Fibroblast of skin of right biceps (primary cell): ENCODE measurements at places on chromosomes 2 and 18.
A peak's percentile ranks its signal among the peaks of the same experiment; 100 is the strongest.

DNA sequence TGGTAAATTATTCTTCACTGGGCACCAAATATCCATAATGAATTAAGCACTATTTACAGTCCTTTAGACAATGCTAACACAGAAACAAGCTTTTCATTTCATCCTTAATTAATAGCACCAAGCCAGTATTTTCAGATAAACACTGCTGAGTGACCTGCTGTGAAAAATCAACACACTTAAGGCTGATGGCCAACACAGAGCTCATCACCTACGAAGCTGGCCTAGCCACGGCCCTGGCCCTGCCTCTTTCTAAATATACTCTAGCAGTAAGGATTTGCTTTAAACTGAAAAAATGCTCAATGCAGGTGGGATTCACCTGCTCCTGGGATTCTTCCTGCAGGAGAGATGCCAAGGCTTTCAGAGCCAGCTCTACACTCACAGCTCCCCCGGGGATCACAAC lies 18.4 kb downstream of the CYB5A start:
- no peak for DNase-seq

- no peak for DNase-seq
These were observed 117.4 kb upstream of the NOSTRIN start for GRCh38 chr2:168684921-168685599.

- no peak for DNase-seq
These were observed 9.0 kb upstream of the SLC1A4 start for GRCh38 chr2:64980183-64980582.

- no peak for DNase-seq
These were observed 69.2 kb upstream of the LRP1B start for GRCh38 chr2:142200062-142200461.

GRCh38 chr18:48982266-48982665 lies 31.5 kb upstream of the SMAD7 start:
- DNase-seq: no peak

DNA sequence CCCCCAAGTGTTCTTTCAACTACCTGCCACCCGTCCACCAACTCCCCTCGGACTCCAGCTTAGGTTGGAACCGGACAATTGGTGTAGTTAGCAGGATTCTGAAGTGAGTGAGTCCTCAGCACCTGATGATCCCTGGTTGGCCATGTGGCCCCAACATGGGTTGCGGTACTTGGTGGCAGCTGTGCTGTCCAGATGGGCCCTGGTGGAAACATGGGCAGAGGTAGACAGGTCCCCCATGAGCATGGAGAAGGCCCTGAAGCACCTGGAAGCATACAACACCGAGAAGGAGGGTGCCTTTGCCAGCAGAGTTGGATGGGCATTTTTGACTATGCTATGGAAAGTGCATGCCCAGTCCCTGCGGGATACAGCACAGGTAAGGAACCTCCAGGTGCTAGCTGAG lies 11.0 kb upstream of the C2orf42 start:
- no peak for DNase-seq

- DNase-seq: no peak
These were observed 248.1 kb downstream of the MEIS1 start for GRCh38 chr2:66683064-66683463.

GRCh38 chr2:227198866-227199265 lies 34.4 kb downstream of the COL4A3 start:
- no peak for DNase-seq

- peak; percentile 55 for DNase-seq
These were observed 78.2 kb downstream of the KCTD1 start for GRCh38 chr18:26470011-26470637.

- DNase-seq: no peak
These were observed 304.6 kb upstream of the FAM98A start for GRCh38 chr2:33903701-33904100.

- DNase-seq: no peak
These were observed 64.4 kb downstream of the CIB4 start for GRCh38 chr2:26576565-26577441.

- no peak for DNase-seq
These were observed 8.4 kb upstream of the INO80C start for GRCh38 chr18:35506024-35506712.

DNA sequence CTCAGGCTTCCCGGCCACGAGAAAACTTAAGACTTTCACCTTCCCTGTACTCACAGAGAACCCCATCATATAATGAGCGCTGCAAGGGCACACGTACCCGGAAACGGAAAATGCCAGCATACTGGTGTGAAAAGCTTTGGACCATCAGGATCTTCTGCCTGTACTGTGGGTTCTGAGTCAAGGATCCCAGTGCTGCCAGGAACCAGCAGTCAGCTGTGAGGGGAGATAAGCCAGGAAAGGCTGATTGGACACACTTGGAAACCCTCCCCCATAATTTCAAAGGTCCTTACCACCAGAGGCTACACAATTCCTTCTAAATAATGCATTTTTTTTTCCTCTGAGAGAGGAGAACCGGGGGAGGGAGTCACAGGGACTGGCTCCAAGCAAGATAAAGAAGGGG lies 31.4 kb downstream of the CAPN13 start:
- DNase-seq: no peak

GRCh38 chr2:164369366-164369765 lies 251.9 kb downstream of the GRB14 start:
- peak; percentile 77 for DNase-seq

DNA sequence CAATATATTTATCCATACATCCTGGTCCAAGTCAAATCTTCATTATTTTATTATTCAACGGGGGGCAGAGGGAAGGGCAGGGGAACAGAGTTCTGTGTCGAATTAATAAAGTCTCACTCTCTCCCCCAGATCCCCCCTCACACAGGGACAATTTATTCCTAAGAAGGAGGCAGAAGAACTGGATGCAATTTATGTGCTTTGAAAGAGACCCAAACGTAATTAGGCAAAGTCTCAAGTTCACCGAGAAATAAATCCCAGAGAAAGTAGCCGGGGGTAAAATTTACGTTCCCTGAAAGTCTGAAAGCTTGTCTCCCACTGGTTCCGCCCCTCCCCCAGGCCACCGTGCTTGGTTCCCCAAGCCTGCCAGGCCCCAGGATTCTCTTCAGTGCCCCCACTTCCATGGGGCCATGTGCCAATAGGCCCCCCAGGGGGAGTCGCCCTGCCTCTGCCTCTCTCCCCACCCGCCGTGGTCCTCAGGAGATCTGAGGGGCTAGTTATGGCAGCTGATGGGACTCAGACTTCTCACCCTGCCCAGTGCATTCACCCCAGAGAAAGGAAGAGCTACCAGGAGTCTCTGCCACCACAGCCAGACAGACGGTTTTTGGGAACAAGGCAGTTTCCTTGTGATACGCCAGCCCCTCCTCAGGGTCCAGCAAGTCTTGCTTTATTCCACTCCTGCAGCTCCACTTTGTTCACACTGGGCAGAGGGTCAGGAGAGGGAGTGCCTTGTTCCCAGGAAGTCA lies 215.5 kb downstream of the CYP26B1 start:
- no peak for DNase-seq

DNA sequence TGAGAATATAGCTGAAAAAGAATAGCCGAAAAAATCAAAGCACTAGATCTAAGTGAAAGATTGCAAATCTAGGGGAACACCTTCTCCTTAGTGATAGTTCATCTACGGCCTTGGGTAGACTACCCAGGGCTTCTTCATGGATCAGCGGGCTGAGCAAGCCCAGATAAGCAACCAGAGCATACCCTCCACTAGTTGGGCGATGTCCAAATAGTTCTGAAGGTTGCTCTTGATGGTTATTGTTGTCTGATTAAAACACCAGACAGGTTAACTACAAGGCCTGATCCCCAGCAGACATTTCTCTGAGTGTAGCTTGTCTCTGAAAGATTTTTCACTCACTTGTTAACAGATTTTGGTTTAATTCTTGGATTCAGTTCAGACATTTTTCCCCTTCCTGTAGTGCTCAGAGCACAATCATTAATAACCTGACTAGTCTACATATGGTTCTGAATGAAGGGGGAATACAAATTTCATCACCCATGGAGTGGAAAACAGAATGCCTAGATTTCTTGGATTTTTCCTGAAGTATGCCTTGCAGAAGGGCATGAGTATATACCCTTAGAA lies 99.6 kb downstream of the BABAM2 start:
- DNase-seq: peak; percentile 78

GRCh38 chr2:107414376-107414775 lies 412.3 kb upstream of the RGPD4 start:
- peak; percentile 37 for DNase-seq

- DNase-seq: no peak
These were observed 10.3 kb upstream of the ZBTB7C start for GRCh38 chr18:48419277-48420022.

DNA sequence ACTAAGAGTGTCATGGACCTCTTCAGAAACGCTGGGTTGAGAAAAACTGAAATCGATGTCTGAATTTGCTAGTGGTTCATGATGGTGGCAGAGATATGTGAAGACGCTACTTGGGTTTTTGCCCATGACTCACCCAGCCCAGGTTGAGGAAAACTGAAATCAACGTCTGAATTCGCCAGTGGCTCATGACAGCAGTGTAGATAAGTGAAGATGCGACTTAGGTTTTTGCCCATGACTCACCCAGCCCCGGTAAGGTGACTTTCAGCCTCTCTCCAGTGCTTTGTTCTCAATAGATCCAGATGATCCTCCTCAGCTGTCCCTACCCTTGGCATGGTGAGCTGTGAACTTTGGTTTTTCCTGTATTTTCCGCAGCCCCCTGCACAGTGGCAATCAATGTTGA lies 105.3 kb upstream of the SIX3 start:
- no peak for DNase-seq

DNA sequence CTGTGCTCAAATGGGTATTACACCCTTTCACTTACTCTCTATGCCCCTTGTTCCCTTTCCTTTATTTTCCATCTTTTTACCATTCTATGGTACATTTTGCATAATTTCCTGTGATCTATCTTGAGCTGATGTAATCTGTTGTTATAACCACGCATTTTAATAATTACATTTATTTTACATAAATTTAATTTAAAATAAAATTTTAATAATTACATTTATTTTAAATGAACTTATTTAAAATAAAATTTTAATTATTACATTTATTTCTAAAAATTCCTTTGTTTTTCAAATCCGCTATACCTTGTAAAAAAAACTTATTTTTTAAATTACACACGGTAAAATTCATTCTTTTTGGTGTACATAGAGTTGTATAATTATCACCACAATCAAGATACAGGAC lies 93.9 kb downstream of the CRACDL start:
- no peak for DNase-seq

DNA sequence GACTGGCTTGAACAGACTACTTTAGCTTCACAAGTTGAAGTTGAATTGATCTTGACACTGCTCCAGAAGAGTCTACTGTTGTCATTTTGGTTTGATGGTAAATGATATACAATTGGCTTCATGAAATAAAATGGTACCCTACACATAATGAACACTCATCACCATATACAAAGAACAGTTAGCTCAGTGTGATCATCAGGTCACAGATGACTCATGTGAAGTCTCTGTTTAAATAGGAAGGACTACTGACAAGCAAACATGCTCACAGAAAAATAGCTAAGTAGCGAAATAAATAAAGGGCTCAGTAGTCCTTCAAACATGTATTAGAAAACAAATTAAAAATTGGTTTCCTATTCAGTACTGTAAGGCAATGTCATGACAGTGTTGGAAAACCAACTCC lies 96.2 kb downstream of the MEIS1 start:
- no peak for DNase-seq

DNA sequence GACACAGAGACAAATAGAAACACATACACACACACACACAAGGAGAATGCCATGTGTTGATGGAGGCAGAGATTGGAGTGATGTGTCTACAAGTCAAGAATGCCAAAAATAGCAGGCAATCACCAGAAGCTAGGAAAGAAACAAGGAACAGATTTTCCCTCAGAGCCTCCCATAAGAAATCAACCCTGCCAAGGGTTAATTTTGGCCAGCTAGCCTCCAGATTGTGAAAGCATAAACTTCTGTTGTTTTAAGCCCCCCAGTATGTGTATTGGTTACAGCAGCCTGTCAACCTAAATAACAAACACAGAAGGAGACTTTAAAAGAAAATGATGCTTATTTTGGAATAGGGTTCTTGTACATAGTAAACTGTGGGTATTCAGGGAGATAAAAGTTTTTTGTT lies 5.6 kb upstream of the STK39 start:
- no peak for DNase-seq

DNA sequence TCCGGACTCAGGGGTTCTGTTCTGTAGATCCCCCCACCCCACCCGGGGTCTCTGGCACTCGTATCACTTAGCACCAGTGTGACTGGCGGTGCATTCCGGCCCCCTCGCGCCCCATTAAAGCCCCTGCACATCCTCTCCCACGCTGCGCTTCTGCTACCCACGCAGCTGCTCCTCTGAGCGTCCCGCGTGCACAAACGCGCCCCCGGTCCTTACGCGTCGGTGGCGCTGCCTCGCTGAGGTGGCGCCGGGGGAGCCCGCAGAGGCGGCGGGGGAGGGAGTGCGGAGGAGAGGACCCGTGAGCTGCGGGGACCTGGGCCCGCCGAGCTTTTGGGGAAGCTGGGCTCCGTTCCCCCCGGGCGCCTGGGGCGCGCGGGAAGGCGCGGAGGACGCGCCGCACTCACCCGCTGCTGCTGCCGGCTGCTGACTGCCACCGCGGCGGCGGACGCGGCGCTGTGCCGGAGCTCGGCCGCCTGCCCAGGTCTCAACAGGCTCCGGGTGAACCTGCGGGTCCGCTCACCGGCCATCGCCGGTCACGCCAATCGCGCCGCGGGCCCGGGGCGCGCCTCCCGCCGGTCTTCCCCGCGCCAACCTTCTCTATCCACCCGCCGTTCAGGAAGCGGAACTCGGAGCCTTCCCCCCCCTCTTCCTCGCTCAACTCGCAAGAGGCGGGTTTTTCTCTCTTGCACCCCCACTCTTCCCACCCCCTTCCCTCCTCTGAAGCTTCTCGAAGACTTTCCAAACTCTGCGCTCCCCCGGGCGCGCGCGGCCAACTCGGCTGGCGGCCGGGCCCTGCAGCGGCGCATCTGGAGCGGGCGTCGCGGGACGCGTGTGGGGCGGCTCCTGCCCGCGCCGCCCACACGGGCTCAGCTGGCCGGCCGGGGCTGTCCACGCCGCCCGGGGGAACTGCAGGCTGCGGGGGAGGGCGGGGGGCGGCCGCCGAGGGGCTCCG lies at the start of gene DOCK10:
TSS of gene DOCK10 (minus strand) at position 618 of the 949 bp plus-strand sequence. CDS start at position 524, 94 bp downstream.
- peak; percentile 76 for DNase-seq

DNA sequence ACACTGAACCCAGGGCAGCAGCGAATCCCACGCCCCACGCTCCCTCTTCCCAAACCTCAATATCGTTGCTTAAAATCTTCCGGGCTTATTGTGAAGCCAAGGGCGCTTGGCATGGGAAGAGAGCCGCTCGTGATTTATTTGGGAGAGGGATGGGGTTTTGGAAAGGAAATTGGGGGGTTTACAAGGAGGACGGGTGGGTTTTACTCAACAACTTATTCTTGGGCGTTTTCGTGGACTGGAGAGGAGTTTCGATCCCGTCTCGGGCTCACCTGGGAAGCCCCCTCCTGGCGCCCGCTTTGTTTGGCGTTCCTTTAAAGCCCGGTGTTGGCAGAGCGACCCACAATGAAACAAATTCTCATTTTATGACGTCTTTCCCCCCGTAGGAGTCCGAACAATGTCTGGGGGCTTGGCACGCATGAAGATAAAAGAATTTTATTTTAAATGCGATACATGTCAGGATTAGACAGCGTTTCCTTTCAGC lies 135.3 kb downstream of the INSIG2 start:
- DNase-seq: peak; percentile 35

GRCh38 chr18:45104049-45104395 lies 423.3 kb downstream of the SETBP1 start:
- no peak for DNase-seq
